NCI-H1436 (cell line): ENCODE measurements at places on chromosomes 5 and 9.

DNA sequence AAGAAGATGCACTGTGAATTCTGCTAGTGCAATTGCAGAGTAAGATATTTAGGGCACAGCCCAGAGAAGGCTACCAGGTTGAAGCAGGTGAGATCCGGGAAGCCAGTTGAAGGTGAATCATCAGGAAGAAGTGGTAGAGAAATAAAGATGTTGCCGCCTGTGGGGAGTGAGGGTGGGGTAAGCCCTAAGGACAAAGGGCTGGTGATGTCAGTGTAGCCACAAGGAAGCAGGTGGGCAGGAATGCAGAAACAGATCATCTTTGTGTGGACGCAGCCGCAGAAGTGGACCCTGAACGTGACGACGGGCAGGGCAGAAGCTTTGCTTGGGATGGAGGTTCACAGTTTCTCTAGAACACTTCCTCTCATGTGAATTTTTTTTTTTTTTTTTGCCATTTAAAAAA, 164.2 kb downstream of the ACTL7B start:
- no peak for DNase-seq

DNA sequence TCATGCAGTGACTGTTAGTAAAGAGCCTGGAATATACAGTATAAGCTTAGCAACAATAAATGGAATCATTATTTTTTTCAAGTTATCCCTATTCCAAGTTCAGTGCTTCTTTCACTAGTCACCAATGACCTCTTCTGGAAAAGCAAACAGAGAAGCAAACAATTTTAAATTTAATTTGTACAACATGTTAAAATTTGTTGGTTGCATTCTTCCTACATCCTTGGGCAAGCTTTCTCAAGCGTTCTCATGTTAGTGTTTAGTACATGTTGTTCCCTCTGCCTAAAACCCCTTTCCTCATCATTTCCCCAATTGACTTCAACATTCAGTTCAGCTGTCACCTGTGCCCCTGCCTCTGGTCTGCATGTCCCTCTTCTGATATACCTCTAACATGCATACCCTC, 123.4 kb downstream of the SEC61B start:
- DNase-seq = no peak

GRCh38 chr5:135434591-135435466, 12.3 kb downstream of the DCANP1 start:
- DNase-seq = no peak

DNA sequence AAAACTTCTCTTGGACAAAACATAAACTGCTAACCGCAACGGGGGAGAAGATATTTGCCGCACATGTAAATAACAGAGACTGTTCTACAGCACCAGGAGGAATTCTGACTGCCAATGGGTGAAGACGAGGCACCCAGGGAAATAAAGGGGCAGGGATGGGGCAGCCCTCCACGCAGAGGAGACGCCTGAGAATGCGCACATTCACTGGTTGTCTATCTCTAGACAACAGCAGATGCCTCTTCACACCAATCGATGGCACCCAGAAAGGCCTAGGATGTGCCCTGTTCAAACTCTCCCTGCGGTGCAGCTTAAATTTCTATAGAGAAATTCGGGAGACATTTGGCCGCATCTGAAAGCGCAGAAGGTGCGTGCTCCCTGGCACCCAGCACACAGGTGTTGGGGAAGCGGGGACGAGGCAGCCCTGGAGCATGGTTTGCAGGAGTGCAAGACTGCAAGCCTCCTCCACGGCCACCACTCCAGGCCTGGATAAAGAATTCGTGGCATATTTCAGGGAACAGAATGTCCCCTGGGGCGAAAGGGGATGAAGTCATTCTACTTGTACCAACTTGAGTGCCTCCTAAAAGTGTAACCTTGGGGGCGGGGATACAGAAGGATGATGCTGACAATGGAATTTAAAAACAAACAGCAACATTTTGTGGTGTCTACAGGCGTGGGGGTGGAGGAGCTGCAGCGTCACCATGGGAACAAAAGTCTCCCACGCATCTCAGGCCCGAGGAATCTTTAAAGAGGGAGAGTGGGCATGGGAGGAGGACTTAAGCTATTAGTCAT, 6.3 kb upstream of the IRX2 start:
- no peak for DNase-seq

GRCh38 chr5:138471052-138471361, 5.7 kb downstream of the EGR1 start:
- DNase-seq = no peak

GRCh38 chr9:90805006-90805996, 3.7 kb downstream of the SYK start:
- DNase-seq = peak; percentile 18

DNA sequence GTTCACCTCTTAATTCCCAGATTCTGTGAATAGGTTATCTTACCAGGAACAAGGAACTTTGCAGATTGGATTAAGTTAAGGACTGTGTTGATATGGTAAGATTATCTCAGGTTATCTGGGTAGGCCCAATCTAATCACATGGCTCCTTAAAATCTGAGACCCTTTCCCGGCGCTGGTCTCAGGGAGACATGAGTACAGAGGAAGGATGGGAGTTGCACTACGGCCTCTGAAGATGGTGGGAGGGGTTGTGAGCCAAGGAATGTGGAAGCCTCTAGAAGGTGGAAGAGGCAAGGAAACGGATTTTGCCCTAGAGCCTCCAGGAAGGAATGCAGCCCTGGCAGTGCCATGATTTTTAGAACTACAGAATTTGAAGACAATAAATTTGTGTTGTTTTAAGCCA, 95.1 kb downstream of the AK8 start:
- DNase-seq = no peak

DNA sequence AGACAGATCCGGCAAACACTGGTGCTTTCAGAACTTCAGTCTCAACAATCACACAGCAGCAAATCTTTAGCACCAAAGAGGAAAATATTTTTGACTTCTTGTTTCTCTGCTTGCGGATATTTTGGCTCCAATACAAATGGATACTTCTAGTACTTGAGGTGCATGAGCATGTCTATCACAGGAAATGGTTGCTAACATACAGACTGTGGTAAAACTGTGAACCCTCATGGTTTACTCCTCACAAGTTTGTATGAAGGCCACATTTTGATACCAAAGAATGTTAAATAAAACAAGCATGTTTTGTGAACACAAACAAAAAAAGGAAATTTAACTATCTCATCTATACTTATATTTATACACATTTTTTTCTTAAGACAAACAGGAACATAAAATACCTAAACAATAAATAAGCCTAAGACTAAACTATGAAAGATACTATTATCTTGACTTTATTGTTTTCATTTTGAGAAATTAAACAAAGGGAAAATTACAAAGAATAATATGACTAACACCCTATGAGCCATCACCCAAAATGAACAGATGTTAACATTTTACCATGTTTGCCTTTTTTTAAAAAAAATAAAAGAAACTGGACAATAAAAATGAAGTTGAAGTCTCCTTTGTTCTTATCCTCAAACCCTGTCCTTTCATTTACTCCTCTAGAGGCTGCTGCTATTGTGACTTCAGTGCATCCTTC, 135.0 kb upstream of the LHFPL2 start:
- DNase-seq = no peak

GRCh38 chr9:94713436-94714215, 12.9 kb upstream of the AOPEP start:
- no peak for DNase-seq

DNA sequence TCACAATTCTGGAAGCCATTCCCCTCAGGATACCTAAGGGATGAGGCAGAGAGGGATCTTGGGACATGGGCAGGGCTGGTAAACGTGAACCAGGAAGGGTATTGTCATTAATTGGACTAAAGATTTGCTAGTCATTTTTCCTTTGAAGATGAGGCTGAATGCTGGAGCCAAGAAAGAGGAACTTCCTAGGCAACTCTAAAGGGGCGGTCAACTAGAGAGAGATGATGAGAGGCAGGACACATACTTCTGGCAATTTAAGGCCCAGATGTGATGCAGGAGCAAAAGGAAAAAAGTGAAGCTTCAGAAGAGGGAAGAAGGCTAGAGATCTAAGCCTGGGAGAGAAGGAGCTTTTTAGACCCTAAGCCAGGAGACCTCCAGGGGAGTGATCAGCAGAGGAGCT, 5.6 kb downstream of the GBA2 start:
- no peak for DNase-seq

- no peak for DNase-seq
These were observed 17.4 kb downstream of the C9orf153 start for GRCh38 chr9:86242071-86242470.

GRCh38 chr5:124522992-124523391, 223.4 kb downstream of the ZNF608 start:
- DNase-seq = no peak

- DNase-seq = no peak
These were observed 161.5 kb downstream of the CEP120 start for GRCh38 chr5:123261752-123262151.

- DNase-seq = no peak
These were observed 44.0 kb downstream of the IRF1 start for GRCh38 chr5:132446621-132447020.

GRCh38 chr9:34719021-34719768, 9.3 kb upstream of the CCL21 start:
- DNase-seq = no peak

DNA sequence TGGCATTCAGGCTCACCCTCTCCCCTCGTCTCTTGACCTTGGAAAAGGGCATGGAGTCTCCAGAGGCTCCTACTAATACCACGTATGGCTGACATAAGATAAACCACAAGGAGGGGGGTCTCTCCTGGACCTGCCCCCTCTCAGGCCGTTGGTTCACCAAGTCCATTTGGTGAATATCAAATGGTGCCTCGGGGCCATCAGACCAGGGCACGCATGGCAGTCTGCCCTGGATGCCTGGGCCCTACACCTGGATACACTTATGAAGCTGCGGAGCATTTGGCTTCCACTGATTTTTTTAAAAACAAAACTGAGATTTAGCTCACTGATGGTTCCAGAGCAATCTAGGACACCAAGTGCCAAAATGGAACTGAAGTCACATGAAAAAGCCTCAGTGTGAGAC, 40.3 kb upstream of the ZNF622 start:
- no peak for DNase-seq

DNA sequence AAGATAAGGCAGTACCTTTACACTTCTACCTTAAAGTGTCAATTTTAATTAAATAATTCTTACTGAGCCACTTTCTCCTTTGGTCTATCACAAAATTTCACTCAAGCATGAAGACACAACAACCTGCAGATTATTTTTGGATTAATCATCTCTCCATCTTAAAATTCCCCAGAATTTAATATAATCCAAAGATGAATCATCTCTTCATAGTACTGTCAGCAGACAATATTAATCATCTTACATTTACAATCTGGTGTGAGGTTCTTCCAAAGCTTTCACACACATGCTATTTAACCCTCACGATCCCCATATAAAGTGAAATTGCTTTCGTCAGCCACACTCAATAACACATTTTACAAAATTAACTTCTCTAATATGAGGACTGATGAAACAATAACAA, 43.0 kb downstream of the LHFPL2 start:
- no peak for DNase-seq

DNA sequence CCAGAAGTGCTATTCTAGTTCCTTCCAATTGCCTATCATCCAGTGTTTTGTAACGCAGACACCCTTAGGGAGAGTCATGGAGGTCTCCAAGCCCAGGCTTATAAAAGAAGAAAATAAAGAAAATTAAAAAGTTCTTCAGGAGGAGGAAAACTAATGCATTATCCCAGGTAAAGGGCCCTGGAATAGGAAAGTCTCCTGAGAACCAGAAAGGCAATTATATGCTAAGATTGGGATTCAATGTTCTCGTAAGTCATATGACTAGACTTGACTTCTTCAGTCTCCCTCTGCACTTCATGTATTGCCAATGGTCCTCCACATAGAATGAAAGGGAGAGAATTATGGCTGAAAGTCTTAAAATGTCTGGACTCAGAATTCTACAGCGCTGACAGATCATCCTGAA, 154.4 kb upstream of the STK32A start:
- DNase-seq = no peak

- no peak for DNase-seq
These were observed 29.7 kb upstream of the CSNK1G3 start for GRCh38 chr5:123482258-123482657.

DNA sequence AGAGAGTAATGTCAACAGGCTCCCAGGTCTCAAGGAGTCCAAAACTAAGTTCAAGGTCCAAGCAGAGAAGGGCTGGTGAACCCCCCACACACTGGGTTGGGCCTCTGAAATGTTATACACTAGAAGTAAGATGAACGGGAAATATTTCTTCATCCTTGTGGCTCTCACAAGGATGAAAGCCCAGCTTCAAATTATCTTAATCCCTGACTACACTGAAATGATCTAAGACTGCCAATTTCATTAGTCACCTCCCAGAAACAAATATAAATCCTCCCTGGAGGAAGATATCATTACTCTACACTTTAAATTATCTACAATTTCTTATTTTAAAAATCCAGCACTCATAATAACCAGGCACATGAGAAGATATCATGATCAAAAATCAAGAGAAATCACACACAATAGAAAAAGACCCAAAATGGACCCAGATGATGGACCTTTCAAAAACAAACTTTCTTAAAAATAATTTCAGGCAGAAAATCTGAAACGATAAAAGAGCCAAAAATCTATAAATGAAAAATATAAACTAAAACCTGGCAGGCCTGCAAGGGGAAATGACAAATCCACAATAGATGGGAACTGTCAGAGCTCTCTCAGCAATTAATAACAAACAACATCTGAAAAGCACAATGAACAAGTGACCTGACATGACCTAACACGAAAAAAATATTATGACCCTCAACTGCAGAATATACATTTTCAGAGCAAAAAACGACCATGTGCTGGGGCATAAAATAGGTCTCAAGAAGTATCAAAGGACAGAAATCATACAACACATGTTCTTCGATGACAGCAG, 117.4 kb downstream of the GPR21 start:
- no peak for DNase-seq

DNA sequence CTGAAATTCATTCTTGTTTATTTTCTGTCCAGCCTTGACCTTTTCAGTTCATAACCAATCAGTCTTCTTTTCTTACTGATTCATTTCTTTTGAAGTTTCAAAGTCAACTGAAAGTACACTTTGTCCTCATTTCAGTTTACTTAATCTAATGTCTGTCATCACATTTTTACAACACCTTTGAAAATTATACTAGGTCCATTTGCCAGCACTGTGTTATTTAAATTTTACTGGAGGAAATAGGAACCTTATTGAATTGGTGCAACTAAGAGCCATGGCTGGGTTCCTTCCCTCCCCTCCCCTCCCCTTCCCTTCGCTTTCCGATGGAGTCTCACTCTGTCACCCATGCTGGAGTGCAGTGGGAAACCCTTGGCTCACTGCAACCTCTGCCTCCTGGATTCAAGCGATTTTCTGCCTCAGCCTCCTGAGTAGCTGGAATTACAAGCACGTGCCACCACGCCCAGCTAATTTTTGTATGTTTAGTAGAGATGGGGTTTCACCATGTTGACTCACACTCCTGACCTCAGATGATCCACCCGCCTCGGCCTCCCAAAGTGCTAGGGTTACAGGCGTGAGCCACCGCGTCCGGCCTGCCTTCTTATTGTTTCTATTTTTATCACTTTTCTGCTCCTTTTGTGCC, 6.3 kb downstream of the RMI1 start:
- DNase-seq = no peak

DNA sequence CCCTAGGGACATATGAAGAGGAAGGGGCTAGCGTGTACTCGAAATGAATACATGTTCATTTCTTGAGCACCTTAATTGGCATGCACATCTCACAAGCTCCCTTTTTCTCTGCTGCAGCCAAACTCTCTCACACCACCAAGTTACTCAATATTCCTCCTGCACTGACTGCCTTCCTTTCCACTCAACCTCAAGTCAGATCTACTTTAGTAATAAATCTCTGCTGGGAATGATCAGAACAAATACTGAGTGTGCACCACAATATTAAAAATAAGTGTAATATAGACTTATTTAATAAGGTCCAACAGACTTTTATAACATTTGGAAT, 995.8 kb upstream of the WWC1 start:
- no peak for DNase-seq

GRCh38 chr5:179454356-179454755, 96.0 kb upstream of the RUFY1 start:
- DNase-seq = no peak
